SJCRH30 (cell line): ENCODE measurements at places on chromosomes 1 and 21. TPM values are rescaled to one million over a fixed set of nuclear protein-coding genes. Genes with fewer than 3 reads are reported as not detected.

The LMOD1 gene
- not detected in 2 replicates for total RNA-seq

The CXADR gene
- total RNA-seq, result 1.7 and 2.1 TPM in 2 replicates

The CDC42 gene
- total RNA-seq, result 335 and 336 TPM in 2 replicates

The ABCD3 gene
- 52.0 and 53.4 TPM in 2 replicates for total RNA-seq

The IGFN1 gene
- not detected in 2 replicates for total RNA-seq

The NKAIN1 gene
- 20.2 and 20.9 TPM in 2 replicates for total RNA-seq

The EPS8L3 gene
- not detected in 2 replicates for total RNA-seq

The TARS2 gene
- total RNA-seq, result 24.0 and 26.3 TPM in 2 replicates

The NFIA gene
- 21.1 and 23.9 TPM in 2 replicates for total RNA-seq

The LCE2A gene
- not detected in 2 replicates for total RNA-seq

The FAM78B gene
- 0.10 and 0.28 TPM in 2 replicates for total RNA-seq

The FGR gene
- not detected in 2 replicates for total RNA-seq
